ENCODE measurements at places on chromosomes 5 and 9.

DNA sequence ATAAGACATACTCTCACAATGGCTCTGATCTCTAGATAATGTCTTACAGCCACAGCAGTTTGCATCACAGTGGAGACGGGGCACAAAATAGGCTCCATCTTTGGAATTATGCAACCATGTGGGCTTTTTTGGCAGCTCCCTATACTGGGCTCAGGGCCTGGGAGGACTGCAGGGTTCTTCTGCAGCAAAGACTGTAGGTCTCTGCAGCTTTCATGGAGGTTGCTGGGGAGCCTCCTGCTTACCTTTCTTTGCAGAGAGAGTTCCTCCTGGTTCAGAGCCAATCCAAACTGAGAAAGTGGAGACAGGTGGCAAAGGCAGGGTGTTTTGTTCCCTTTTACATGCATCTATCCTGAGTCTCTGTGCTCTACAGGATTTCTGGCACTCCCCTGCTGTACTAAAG is 558.0 kb downstream of the TLR4 start:
- no peak for DNase-seq

DNA sequence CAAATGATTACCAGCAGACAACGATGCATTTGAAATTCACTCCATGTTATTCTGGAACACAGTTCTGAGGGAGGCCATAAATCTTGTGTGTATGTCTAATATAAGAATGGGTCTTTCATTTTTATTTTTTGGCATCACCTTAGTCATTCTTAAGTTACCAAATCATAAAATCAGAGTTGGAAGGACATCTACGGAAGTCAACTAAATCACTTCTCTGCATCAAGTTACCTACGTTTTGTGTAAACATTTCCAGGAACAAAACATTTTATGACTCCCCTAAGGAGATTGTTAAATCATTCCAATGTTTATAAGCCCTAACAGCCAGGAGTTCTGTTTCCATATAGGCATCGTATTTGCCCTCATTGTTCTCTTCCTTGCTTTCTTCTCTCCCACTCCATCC is 378.2 kb downstream of the FAM170A start:
- no peak for DNase-seq

DNA sequence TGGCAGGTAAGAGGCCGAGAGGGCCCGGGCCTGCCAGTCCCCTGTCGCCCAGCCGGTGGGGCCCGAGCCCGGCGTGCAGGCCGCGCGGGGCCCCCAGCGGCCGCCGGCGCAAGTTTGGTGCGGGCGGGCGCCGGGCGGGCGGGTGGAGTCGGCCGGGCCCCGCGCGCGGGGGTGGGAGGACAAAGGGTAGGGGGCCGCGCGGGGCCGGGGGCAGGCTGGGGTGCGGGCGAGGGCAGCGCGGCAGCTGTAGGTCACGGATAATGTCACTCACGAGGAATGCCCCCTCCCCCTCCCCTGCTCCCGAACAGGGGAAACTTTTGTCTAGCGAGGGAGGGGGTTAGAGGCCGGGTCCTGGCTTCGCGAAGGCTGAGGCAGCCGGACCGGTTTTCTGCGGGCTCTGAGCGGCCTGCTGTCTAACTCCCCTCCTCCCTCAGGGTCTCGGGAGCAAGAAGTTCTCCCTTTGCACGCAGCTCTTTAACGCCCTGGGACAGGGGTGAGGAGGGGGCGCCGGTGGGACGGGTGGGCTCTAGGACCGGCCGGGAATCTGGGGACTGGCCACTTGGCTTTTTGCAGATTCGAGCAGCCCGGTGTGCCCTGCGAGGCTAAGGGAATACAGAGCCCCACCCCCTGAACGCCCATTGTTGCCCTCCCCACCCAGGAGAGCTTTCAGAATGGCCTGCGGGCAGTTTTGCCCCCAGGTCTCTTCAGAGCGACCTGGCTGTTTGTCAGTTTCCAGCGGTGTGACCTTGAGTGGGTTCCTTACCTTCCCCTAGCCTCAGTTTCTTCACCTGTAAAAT is 21.3 kb upstream of the NDST1 start:
- DNase-seq = peak; percentile 26

DNA sequence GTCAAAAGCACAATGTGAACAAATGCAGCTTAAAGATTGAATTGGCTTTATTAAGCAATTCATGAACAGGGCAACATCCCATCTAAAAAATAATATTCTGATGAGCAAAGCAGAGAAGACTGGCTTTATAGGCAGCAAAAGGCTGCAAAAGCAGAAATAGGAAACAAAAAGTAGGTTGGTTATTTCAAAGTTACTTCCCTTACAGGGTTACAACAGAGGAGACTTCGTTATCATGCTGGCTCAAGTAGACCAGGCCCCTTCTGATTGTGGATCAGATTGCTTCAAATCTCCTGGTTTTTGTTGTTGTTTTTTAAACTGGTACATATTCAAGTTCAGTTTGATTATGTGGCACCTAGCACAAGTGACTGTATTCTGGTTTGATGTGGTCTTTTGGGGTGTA is 73.1 kb downstream of the MAN2A1 start:
- DNase-seq = no peak

DNA sequence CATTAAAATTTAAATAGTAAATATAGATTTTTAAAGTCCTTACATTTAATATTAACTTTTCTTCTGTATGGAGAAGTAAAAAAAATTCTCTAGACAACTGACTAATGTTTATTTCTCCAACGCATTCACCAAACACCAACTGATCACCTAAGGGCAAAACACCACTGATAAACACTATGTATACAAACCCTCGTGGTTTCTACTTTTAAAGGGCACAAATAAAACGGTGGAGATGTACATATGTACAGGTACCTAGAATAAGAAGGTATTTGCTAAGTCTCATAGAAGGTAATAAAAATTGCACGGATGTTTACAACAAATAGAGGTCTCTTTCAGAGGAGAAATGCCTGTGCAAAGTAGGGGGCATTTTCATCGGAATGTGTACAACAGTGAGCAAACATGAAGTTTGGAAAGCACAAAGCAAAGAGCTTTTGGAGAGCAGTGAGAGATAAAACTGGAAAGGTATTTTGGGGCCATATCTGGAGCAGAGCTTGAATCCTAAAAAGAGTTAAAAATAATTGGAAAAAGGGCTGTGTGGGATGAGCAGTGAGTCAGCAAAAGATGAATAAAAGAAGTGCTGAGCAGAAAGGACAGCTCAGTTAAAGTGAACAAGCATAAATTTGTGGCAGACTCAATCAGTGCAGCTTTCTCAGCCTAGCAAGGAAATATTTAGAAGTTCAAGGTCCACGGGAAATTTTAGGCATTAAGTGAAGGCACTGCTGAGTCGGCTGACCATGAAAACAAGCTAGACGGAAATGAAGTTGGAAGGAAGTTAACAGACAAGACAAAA is 160.0 kb downstream of the TMEM161B start:
- DNase-seq = no peak

DNA sequence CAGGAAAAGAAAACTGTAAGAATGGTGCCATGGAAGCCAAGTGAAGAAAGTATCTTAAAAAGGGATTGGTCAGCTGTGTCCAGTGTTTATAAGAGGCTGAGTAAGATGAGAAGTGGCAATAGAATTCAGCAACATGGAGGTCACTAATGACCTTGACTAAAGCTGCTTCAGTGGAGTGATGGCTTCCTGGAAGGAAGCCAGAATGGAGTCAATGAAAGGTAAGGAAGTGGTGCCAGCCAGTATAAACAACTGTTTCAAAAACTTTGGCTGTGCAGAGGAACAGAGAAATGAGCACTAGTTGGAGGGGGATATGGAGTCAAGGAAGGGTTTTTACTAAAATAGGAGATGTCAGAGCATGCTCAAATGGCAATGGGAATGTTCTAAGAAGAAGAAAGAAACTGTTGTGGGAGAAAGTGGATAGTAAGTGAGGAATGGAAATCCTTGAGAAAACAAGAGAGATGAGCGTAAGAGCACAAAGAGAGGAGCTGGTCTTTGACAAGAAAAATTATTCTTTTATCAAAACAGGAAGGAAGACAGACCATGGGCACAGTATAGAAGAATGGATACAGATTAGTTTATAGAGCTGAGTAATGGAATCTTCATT is 11.1 kb upstream of the NRG2 start:
- no peak for DNase-seq

DNA sequence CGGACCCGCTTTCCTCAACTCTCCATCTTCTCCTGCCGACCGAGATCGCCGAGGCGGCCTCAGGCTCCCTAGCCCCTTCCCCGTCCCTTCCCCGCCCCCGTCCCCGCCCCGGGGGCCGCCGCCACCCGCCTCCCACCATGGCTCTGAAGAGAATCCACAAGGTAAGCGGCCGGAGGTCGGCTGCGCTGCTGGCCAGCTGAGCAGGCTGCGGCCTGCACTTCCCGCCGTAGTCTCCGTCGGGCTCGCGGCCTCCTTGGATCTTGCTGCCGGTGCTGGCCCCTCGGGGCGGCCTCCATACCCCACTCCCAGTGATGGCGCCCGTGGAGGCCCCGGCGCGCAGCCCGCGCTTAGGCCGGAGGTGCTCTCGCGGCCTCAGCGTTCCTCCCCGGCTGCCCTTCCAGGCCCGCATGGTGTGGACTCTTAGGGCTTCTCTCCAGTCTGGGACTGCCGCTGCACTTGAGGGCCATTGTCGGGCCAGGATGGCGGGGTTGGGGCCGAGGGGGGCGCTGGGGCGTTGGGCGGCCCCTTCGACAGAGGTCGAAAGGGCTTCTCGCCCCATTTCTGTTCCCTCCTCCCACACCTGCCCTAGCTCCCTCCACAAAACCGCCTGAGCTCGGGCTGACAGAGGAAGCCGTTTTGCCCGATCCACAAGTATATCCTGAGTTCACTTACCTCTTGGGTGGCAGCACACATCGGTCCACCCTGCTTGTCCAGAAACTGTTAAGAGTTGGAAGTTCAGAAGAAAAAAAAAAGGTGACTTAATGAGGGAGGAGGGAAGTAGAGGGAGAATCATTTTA is 714 bp downstream of the UBE2D2 start:
- no peak for DNase-seq

- no peak for DNase-seq
These were observed 183.1 kb upstream of the S1PR3 start for GRCh38 chr9:88808019-88808656.

GRCh38 chr9:91771027-91771426 is 179.0 kb downstream of the ROR2 start:
- no peak for DNase-seq

- no peak for DNase-seq
These were observed 17.9 kb downstream of the ZNF462 start for GRCh38 chr9:106880863-106881262.

- DNase-seq = no peak
These were observed 67.9 kb upstream of the ZNF462 start for GRCh38 chr9:106795031-106795430.

DNA sequence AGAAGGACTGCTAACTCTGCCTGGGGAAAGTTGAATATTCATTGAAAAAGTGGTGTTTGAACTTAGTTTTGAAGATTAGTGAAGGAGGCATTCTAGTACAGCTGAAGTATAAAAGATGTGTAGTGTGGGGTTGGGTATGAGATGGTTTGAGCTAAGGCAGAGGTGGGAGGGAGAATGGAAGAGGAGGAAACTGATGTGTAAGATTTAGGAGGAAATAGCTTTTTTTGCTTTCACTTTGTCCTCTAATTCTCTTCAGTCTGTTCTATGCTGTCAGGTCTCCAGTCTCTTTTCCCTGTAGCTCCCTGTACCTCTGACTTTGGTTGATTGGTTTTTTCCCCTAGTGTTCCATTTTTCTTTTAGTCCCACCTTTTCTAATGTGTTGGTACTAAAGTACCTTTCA is 9.0 kb downstream of the CREBRF start:
- no peak for DNase-seq

DNA sequence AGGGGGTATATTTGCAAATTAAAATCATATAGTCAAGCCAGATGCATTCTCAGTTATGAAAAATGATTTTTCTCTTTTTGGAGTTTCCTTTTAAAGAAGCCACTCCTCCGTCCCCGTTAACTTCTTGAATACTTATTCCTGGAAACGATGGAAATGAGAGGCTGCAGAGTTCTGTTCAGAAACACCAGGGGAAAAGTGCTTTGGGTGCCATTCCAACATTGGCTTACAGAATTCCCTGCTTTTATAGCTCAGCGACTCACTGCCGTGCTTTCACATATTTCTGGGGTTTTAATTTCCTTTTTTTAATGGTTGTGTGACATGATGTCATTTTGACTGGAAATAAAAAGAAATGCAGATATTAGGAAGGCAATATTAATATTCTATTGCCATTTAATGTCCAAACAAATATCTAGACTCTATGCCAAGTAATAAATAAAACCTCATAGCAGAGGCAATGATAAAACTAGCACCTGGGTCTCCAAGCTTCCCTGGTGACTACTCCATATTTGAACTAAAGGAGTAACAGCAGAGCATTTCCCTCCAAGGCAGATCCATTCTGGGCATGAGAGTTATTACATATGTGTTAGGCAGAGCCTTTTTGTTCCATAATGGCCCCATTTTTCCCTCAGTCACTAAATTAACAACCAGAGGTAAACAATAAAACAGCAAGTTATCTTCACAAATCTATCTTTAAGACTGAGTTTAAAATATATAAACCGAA is 363.4 kb downstream of the EBF1 start:
- no peak for DNase-seq

- no peak for DNase-seq
These were observed 2.4 kb downstream of the PIP5KL1 start for GRCh38 chr9:127927988-127928675.

DNA sequence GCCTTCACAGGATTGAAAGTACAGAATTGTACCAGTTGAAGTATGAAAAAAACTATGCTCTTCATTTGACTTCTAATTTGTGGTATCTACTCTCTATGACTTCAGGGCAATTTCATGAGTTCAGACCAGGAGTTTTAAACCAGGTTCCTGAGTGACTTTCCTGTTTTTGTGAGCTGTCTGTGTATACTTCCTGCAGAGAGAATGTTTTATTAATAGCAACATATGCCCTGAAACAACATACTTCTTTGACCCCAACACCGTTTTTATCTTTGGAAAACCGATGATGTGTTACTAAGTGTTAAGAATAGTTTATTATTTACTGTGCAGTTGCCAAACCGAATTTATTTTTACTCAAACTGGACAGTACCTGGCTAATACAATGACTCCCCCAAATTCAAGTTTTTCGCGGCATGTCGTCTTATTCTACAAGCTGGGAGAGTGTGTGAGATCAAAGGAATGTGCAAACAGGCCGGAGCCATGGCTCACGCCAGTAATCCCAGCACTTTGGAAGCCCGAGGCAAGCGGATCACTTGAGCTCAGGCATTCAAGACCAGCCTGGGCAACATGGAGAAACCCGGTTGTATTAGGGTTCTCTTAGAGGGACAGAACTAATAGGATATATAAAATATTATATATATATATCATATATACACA is 58.7 kb upstream of the ERBIN start:
- DNase-seq = no peak

GRCh38 chr5:83011985-83012384 is 65.2 kb downstream of the TMEM167A start:
- DNase-seq = no peak

GRCh38 chr9:136488247-136489214 is 5.7 kb upstream of the SEC16A start:
- peak; percentile 64 for DNase-seq

DNA sequence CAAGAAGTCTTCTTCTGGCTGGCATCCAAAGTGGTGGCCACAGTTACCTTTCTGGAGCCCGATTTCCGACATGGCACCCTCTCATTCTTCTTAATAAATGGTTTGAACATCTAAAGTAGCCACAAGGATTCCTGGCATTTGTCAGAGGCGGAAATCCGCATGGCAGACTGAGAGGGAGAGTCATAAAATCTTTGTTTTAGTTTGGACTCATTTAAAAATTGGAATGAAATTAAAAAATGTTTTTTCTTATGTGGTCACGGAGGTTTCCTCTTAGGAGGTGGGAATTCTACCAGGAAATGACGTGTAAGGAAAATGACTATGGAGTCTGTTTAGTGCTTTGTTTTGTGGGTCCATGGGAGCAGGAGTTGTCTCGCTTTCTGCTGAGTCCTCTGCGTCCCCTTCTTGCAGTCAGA is 133.0 kb upstream of the PTCH1 start:
- DNase-seq = no peak
